NB4 (cell line): ENCODE measurements at places on chromosomes 5 and 9.

- no peak for DNase-seq
These were observed 2.2 kb upstream of the FOXI1 start for GRCh38 chr5:170103447-170103846.

DNA sequence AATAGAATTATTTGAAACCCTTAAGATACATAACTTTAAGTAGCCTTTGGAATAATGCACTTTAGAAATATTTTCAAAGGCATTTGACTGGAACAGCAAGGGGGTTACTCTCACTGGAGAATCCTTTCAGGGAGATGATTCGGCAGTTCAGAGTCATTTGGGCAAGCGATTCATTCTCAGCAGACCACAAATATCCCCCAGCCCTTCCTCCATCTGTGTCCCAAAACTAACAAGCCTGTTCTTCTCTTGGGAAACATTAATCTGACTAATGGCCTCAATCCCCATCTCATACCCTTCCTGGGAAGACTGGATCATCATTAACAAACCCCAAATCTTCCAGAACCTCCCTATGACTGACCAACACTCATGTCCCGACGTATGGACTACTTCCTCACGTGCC, 65.8 kb upstream of the S1PR3 start:
- peak; percentile 65 for DNase-seq

DNA sequence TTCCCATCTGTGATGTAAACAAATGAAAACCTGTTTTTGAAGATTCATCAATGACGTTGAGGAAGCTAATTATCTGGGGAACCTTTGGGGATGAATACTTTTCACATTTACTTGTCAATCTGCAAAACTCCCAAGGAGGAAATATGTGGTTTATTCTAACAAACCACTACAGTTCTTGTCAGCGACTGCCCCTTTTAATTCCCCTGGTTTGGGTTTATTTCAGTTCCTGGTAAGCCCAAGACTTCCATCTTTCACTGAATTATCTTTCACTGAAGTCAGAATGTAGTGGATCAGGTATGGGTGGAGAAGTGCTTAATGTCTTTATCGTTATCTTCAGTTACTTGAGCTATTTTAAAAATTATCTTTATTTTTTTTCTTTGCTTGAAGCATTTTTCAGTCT, 40.2 kb downstream of the TLR4 start:
- peak; percentile 23 for DNase-seq

- peak; percentile 0 for DNase-seq
These were observed 197.1 kb downstream of the CEMIP2 start for GRCh38 chr9:71571186-71571585.

DNA sequence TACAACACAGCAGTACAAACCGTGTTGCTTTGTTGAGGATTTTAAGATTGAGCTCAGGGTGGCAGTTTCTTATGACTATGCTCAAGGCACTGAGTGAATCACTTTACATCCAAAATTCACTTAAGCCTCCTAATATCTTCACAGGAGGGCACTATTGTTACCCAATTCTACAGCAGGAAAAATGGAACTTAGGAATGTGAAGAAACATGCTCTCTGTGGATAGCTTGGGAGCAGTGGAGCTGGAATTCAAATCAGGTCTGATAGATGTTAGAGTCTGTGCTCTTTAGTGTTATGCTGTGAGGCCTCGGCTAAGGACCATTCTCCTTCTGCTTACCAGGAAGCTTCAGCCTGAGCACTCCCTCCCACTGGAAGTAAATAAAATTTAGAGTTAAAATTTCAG, 18.7 kb upstream of the HMHB1 start:
- no peak for DNase-seq

DNA sequence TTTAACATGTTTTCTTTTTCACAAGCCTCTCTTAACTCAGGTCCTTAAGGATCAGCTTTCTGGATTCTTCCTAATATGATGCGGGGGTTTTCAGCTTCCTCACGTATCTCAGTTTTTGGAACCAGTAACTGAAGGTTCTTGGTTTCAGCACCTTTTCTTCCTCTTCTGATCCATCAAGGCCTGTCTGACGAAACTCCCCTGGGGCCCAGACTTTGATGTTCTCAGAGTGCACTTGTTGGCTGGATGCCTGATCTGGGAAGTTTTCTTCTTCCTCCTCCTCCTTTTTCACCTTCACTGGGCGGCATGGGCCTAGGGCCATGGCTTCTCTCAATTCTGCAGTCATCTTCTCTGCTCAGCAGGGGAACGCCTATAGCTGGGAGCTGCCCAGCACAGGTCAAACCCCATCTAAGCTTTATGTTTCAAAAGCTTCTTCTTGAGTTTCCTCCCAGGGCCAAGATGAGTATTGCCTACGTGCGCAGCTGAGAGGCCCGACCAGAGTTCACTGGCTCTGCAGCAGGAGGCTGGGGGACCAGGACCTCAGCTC, 44.8 kb downstream of the GHR start:
- DNase-seq: no peak

DNA sequence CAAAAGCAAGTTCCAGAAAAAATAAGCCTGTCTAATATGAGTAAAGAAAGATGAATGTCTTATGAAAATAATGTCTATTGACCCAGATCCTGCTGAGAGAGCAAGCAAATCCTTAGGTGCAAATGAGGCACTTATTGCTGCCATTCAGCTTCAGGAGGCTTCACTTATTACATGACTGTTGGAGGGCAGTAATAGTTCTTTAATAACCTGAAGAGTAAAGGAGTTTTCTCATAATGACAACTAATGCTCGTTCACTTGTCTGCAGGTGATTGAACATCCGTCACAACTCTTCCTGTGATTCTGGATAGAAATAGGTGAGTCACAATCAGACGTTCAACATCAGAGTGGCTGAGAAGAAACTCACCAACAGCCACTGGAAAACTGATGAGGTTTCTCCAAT, 58.3 kb downstream of the SPOCK1 start:
- no peak for DNase-seq
